Nucleus accumbens (tissue), 56 donors: ENCODE measurements at places on chromosomes 6 and 20.

DNA sequence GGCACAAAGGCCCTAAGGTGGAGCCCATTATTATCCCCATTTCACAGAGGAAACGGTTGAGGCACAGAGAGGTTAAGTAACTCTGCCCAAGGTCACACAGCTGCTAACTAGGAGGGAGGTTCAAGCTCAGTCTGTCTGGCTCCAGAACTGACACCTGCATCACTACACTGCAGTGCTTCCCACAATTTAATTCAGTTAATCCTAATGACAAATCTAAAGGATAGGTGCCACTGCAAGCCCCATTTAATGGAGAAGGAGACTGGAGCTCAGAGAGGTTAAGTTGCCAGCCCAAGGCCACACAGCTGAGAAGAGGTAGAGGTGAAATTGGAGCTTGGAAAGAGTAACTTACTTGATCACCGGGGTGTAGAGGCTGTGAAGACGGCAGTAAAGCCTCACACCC is 148.8 kb downstream of the PREX1 start:
- DNase-seq, result no peak

DNA sequence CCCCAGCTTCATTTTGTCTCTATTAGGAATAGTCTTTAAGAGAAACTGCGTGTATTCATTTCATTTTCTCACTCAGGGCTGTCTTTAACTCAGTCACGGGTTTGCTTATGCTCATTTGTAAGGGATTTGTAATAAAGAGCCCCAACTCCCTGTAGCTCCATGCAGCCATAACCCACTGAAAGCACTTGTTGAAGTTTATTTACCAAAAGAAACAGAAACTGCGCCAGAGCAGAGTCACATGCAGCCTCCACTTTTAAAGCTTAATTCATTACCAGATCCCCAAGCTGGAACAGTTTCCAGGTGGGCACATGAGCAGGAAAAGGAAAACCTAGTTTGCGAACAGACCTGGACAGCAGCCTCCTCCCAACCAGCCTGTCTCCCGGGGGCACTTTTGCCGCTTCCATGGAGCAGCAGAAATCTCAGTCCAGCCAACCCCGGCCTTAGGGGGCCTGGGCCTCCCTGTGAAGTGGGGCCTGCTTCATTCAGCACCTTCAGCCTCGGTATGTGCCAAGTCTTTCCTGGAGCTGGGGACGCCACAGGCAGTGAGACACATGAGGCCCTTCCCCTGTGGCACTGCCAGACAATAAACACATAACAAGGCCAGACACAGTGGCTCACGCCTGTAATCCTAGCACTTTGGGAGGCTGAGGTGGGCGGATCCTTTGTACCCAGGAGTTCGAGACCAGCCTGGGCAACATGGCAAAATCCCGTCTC is 4.5 kb downstream of the BCAS4 start:
- DNase-seq, result no peak

GRCh38 chr6:46511320-46511719 is 20.1 kb upstream of the RCAN2 start:
- no peak for DNase-seq

DNA sequence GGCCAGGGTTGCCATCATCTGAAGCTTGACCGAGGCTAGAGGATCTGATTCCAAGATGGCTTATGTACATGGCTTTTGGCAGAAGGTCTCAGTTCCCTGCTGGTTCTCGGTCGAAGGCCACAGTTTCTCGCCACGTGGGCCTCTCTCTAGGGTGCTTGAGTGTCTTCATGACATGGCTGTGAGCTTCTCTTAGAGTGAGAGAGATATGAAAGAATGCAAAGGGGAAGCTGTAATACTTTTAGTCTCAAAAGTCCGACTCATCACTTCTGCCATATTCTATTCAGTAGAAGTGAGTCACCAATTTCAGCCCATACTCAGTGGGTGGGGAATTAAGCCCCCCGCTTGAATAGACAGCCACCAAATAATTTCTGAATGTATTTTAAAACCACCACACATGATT is 94.2 kb downstream of the UTRN start:
- DNase-seq, result no peak

DNA sequence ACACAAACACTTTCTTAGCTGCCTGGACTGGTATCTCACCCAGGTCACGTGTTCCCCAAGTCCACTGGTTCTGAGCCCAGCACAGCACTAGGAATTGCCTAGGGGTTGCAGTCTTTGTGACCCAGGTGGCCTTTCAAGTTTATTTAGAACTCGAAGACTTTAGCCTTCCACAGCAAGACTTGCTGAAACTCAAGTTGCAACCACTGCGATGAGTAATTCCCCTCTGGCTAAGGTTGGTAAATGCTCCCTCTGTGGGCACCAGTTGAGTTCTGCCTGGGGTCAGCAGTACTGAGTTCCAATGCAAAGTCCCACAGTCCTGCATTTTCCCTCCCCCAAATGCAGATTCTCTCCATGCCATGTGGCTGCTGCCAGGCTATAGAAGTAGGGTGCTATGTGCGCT is 77.6 kb upstream of the MOCS1 start:
- no peak for DNase-seq

- DNase-seq, result no peak
These were observed 143.2 kb upstream of the RNF24 start for GRCh38 chr20:4158466-4159050.

- no peak for DNase-seq
These were observed 46.6 kb downstream of the NDUFAF5 start for GRCh38 chr20:13831476-13831875.

GRCh38 chr6:28090917-28091586 is 10.7 kb downstream of the ZNF165 start:
- no peak for DNase-seq

DNA sequence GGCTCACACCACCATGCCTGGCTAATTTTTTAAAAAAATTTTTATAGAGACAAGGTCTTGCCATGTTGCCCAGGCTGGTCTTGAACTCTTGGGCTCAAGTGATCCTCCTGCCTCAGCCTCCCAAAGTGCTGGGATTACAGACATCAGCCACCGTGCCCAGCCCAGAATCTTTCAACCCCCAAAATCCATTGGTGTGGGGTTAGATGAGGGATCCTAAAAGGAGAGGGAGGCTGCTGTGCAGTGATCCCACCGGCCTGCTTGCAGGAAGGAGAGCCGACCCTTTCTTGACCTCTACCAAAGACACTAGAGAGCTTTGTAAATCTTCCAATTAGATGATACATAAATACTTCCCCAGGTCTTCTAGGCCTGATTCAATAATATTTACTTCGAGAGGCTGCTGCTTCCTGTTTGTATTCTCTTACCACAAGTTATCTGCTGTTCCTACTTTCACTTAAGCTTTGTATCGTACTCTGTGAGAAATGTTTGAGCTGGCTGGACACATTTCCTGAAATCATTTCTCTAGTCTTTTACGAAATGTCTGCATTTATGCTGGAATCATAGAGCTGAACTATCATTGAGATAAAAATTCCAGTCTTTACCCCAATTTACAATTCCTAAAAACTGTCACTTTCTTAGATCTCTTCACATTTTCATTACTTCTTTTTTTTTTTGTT is 49.3 kb upstream of the IER3 start:
- no peak for DNase-seq

GRCh38 chr6:25219917-25220278 is 59.3 kb upstream of the CARMIL1 start:
- no peak for DNase-seq

GRCh38 chr6:31010393-31011060 is at the start of gene MUC22:
TSS of gene MUC22 (plus strand) at chr6:31010474. CDS start at chr6:31010707, 233 bp downstream.
- no peak for DNase-seq

DNA sequence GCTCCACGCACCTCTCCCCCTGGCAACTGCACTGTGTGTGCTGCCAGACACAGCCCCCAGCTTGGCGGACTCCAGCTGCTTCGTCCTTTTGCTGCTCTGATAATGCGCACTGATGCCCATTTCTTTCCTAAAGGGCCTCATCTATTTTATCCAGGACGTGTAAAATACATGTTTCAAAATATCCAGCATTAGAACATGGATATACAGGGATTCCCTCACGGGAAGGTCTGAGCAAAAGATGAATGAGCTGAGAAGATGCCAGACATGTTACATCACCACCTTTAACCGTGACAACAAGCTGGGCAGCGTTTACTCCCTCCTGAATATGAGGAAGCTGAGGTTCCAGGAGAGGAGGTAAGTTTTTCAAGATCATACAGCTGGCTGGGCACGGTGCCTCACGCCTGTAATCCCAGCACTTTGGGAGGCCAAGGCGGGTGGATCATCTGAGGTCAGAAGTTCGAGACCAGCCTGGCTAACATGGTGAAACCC is 32.8 kb downstream of the TNXB start:
- DNase-seq, result no peak

DNA sequence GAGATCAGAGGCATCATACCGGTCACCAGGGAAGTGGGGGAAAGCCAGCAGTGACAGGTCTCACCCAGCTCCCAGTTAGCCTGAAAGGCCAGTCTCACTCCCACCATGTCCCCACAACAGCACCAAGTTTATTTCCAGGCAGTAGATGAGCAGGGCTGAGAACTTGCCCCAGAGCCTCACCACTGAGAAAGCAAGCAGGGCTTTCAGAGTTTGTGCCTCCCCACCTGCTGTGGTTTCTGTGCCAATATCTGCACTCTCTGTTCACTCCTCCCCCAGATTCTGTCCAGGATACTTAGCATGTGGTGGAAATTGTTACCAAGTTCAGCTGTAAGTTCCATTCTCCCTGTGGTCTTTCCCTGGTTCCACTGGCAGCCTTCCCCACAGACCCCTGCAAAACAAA is 255.0 kb upstream of the HTR1E start:
- no peak for DNase-seq

DNA sequence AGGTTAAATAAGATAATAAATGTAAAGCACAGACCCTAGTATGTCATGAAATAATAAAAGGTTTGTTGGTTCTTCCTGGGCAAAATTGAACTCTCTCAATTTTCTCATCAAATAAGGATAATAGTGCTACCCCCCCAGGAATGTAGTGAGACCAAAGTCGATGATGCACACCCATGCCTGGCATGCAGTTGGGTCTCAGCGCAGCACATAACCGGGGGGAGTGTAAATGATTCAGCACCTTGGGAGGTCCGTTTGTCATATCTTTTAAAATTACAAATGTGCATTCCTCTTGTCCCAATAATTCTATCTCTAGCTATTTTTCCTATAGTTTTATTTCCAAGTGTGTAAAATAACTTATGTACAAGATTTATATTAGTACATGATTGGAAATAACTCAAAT is 31.3 kb upstream of the CCDC167 start:
- no peak for DNase-seq

- DNase-seq, result no peak
These were observed 50.1 kb upstream of the ARMC2 start for GRCh38 chr6:108797951-108798669.

- DNase-seq, result no peak
These were observed 628.8 kb upstream of the MAN1A1 start for GRCh38 chr6:119978274-119978889.

- DNase-seq, result peak; percentile 11
These were observed 558.2 kb upstream of the JAG1 start for GRCh38 chr20:11231742-11232648.

DNA sequence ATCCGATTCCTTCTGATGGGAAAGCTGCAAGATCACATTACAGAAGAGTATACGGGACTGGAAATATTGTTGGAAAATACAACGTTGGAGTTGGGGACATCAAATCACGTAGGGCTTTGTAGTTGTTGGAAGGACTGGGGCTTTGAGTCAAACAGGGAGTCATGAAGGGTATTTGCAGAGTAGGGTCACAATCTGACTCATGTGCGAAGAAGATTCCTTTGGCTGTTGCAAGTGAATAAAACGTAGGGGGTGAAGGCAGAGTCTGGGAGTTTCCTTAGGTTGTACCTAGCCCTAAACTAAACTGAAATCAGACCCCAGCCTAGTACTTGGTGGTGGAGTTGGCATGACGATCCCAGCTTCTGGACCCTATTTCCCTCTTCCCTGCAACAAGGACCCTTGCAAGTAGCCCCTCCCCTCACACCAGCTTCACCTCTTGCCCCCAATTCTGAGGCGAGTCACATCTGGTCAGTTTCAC is 32.3 kb downstream of the SNX5 start:
- DNase-seq, result no peak

GRCh38 chr6:64774881-64775280 is 932.1 kb downstream of the EYS start:
- DNase-seq, result no peak

DNA sequence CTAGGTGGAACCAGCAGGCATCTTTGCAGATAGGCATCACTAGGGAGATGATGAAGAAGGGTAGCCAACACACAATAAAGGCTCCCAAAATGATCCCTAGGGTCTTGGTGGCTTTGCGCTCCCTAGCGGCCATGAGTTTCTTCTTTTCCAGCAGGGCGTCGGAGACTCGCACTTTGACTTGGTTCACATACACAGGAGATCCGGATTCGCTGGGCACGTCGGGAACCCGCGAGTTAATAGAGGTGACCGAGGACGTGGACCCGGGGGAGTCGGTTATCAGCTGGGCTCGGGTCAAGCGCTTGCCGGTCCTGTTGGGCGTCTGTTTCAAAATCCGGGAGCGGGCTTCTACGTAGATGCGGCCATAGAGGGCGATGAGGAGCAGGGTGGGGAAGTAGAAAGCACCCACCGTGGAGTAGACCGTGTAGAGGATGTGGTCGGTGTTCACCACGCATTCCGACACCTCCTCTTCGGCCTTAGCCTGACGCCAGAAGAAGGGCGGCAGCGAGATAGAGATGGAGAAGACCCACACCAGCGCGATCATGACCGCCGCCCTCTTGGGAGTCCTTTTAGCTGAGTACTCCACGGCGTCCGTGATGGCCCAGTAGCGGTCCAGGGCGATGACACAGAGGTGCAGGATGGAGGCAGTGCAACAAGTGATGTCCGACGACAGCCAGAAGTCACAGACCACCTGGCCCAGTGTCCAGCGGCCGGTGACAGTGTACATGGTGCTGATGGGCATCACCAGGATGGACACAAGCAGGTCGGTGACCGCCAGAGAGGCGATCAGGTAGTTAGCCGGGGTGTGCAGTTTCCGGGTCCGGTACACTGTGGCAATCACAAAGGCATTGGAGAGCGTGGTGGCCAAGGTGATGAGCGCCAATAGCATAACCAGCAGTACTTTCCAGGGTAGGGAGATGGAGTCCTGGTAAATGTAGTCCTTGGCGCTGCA is 658 bp downstream of the HTR1B start:
- DNase-seq, result peak; percentile 68

DNA sequence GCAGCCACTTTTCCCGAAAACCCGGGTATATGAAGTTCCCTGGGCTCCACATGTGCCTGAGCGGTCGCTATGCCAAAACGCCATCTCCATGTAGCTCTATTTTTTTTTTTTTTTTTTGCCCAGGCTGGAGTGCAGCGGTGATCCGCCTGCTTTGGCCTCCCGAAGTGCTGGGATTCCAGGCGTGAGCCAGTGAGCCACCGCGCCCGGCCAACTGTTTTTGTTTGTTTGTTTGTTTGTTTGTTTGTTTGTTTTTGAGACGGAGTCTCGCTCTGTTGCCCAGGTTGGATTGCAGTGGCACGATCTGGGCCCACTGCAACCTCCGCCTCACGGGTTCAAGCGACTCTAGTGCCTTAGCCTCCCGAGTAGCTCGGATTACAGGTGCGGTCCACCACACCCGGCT is 237.5 kb upstream of the IRAK1BP1 start:
- DNase-seq, result no peak
